ENCODE measurements at places on chromosomes 11 and 22. TPM values are rescaled to one million over a fixed set of nuclear protein-coding genes. Genes with fewer than 3 reads are reported as not detected.

DNA sequence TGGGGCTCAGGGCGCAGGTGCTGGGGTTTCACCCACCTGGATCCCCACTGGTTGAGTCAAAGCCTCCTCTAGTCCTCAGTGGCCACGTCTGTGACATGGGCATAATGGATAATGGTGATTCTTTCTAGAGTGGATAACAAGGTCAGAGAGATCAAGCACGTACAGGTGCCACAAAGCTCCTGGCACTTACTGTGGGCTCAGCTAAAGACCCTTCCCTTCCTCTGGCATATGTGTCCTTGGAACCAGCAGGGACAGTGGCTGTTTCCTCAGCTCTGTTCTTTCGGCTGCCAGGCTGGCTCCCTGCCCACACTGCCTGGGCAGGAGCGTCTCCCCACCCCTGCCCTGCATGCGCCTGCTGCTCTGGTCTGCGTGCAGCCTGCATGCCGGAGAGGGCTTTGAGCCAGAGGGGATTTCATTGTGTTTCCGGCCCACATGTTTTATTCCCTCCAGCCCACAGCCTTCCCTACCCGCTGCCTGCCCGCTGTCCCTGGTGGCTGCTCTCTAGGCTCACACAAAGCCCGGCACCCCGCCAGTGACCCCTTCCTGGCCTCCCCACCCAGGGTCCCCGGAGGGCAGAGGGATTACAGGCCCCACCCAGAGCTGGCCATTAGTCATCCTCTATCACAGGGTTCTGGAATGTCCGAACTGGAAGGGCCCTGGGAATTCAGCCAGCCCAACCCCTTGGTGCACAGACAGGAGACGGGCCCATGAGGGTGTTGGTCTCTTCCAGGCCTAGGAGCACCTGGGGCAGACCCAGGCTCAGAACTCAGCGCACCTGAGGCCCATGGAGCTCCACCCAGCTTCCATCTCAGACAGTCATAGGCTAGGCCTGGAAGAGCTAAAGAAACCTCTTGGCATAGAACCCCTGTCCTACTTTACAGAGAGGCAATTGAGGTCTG, 55.3 kb upstream of the GCAT start:
- peak; percentile 94 for DNase-seq

DNA sequence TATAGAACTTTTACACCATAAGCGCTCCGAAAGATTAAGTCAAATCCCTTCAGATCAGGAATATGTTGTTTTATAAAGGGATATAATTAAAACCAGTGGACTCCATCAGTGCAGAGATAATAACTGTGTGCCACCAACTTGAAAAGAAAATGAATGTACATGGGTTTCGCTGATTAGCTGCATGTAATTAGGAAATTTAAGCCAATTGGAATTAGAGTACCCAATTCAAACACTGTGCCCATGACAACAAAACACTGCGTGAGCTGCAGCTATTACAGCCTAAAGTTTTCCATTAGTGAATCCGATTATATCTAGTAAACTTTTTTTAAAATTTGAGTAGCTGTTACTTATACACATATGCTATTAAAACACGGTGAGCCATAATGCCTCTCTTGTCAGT, 392.3 kb upstream of the ARHGAP42 start:
- no peak for DNase-seq

GRCh38 chr22:21605887-21606564, 23.8 kb downstream of the YDJC start:
- no peak for DNase-seq

DNA sequence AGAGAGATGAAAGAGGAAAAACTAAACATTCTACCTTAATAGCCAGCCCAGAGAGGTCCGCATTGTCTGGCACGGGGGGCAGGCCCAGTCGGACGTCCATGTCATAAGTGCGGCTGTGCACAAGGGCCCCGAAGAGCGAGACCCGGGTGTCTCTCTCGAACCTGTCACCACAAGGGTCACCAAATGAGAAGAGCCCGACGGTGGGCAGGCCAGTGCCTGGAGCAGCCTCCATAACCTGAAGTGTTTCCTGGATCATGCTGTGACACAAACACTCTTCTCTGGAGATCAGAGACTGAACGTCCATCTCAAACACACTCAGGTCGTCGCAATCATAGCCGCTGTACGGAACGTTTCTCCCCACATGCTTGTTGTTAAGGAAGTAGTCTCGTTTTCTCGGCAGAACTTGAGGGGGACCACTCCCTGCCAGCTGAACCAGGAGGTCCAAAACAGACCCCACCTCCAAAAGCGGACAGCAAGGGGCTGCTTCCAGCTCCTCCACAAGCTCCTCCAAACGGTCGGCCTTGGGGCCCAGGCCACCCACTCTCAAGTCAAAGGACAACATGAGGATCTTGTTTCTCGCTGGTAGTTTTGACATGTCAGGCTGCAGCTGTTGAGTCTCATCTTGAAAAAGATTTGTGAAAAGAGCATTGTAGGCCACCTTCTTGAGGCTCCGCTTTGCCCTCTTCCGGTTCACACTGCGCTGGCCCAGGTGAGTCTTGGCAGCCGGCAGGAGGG, 971 bp downstream of the TUBGCP6 start:
- DNase-seq, result no peak

DNA sequence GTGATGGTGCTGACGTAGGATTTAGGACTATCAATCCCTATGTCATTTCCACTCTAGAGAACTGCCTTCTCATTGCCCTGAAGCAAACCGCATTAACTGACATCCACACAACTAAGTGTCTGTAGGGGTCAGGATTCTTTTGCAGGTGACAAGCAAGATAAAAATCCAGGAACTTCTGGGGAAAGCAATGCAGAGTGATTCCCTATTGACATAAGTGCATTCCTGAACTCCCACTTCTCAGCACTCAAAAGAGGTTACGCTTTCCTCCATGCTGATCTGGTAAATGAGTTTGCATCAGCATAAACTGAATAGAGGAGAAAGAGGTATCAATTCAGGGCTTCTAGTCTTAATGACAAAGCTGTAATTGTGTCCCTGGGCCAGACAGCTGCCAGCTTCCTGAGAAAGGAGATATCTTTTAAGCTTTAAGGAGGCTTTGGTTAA, 224.6 kb upstream of the ISX start:
- no peak for DNase-seq

DNA sequence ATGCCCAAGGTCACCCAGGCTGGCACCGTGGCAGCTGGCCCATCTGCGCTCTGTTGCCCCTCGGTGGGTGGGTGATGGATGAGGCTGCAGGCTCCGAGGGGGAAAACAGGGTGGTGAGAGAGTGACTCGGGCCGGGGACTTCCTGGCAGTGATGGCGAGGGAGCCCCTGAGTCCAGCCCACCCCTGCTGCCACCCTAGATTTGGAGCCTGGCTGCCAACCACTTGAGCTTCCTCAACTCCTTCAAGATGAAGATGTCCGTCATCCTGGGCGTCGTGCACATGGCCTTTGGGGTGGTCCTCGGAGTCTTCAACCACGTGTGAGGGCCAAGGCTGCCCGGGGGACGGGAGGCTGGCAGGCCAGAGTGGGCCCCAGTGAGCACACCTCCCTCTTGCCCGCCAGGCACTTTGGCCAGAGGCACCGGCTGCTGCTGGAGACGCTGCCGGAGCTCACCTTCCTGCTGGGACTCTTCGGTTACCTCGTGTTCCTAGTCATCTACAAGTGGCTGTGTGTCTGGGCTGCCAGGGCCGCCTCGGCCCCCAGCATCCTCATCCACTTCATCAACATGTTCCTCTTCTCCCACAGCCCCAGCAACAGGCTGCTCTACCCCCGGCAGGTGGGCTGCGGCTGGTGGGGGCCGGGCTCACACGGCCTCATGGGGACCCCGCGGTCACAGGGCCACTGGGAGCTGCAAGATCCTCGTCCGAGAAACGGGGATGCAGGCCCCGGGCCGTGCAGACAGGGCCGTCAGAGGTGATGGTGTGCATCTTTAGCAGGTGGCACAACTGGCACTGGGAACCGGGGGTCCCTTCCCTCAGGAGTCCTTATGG, 10.1 kb downstream of the TCIRG1 start:
- no peak for DNase-seq

- DNase-seq, result no peak
Observed at GRCh38 chr11:128492461-128492860, 94.9 kb downstream of the ETS1 start.

DNA sequence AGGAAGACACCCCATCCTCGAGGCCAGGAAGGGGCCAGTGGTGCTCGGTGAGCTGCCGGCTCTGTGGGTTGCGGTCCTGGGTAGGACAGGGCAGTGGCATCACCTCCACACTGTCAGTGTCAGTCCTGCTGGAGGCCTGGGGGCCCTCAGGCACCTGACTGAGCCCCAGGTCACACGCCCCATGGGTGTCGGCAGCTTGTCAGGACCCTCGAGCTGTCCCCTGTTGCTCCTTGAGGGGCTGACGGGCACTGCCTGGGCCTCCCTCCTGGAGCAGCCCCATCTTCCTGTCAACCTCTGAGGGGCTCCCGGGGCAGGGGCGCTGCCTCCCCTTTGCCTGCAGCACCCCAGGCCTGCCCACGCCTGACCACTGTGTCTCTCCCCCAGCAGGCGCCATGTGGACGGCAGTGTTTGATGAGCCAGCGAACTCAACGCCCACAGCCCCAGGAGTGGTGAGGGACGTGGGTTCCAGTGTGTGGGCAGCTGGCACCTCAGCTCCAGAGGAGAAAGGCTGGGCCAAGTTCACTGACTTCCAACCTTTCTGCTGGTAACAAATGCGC, 35.4 kb downstream of the SBF1 start:
- DNase-seq, result no peak

- no peak for DNase-seq
Observed at GRCh38 chr11:103699656-103700055, 336.8 kb upstream of the DDI1 start.

- DNase-seq, result no peak
Observed at GRCh38 chr22:30893434-30894370, 74.9 kb downstream of the MORC2 start.

DNA sequence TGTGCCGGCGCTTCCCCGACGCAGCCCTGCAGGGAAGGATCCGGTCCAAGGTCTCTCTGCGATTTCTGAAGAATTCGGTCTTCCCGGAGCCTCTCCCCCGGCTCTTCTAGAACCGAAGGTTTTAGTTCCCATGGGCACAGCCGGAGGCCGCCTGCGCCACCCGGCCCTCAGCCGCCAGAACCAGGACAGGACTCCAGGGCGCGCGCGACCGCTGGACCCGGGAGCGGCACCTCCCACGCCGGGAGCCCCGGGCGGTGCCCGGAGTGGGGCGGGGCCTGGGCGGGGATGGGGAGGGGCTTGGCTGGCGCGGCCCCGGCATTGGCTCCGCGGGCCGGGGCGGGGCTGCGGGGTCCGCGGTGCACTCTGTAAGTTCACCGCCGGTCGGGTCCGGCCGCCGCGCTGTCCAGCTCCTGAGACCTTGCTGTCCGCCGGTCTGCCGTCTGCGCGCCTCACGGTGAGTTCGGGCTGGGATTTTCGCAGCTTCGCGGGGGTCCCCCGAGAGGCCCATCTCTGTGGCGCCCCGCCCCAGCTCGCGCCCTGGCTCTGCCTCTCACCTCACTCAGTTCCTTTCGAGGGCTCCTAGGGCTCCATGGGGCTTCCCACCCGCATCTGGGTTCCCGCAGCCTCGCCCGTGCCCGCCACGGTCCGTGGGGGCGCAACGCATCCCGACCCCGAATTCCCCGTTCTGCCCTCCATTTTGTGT, at the start of gene CDC42EP2:
TSS of gene CDC42EP2 (plus strand) at position 366 of the 703 bp plus-strand sequence. CDS start 6,033 bp downstream, outside the sequence.
- DNase-seq, result peak; percentile 94

DNA sequence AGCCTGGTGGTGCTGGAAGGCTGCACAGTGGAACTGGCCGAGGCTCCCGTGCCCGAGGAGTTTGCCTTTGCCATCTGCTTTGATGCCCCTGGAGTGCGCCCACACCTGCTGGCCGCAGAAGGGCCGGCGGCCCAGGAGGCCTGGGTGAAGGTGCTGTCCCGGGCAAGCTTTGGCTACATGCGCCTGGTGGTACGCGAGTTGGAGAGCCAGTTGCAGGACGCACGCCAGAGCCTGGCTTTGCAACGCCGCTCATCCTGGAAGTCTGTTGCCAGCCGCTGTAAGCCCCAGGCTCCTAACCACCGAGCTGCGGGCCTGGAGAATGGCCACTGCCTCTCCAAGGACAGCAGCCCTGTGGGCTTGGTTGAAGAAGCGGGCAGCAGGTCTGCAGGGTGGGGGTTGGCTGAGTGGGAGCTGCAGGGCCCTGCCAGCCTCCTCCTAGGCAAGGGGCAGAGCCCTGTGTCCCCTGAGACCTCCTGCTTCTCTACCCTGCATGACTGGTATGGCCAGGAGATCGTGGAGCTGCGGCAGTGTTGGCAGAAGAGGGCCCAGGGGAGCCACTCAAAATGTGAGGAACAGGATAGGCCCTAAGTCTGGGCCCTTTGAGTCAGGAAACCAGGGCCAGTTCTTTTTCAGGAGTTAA, 1.9 kb upstream of the SMDT1 start:
- no peak for DNase-seq

DNA sequence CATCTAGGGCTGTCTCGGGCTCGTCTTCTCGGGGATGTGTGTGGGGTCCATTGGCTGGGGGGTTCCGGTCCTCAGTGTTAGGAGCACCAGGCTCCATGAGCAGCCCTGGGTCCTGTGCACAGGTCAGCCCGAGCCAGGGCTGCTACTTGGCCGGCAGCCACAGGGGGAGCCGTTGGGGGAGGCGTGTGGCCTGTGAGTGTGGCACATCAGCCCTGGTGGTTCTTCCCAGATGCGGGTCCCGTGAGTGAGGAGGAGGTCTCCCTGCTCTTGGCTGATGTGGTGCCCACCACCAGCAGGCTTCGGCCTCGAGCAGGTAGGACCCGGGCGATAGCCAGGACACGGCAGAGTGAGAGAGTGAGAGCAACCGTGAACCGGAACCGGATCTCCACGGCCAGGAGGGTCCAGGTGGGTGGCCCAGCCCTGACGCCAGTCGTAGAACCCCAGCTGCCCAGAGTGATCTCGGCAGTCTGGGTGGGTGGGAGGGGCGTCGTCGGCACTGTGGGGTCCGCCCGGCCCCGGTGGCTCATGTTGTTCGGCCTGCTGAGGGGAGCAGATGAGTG, 18.5 kb downstream of the IRF7 start:
- no peak for DNase-seq

GRCh38 chr22:20877715-20878114, 18.9 kb downstream of the SNAP29 start:
- DNase-seq, result no peak

GRCh38 chr11:101516546-101516945, 67.3 kb downstream of the TRPC6 start:
- DNase-seq, result no peak

GRCh38 chr22:43776081-43776670, 35.9 kb downstream of the EFCAB6 start:
- no peak for DNase-seq

TBX10 gene
- 5.4 TPM for total RNA-seq

SSTR3 gene
- total RNA-seq, result not detected

MN1 gene
- not detected for total RNA-seq

ZBTB16 gene
- total RNA-seq, result not detected

APOL1 gene
- 15.2 TPM for total RNA-seq

CD3E gene
- not detected for total RNA-seq

CNTF gene
- total RNA-seq, result 1.3 TPM

SPI1 gene
- total RNA-seq, result not detected

ZNF70 gene
- 1.5 TPM for total RNA-seq

KLHL35 gene
- total RNA-seq, result 23.5 TPM

PHF21B gene
- total RNA-seq, result not detected

GGTLC3 gene
- total RNA-seq, result not detected

CHADL gene
- total RNA-seq, result 0.76 TPM

PHOX2A gene
- not detected for total RNA-seq

APIP gene
- total RNA-seq, result 39.3 TPM

MMP10 gene
- total RNA-seq, result not detected

TRPM5 gene
- total RNA-seq, result 1.7 TPM

OR10D3 gene
- total RNA-seq, result not detected

GSTT2 gene
- total RNA-seq, result 0.15 TPM

Data from HT-29 (cell line).